ENCODE measurements at places on chromosomes 7 and 10.

- DNase-seq: no peak
These were observed 226.6 kb upstream of the RHOBTB1 start for GRCh38 chr10:61170594-61170993.

DNA sequence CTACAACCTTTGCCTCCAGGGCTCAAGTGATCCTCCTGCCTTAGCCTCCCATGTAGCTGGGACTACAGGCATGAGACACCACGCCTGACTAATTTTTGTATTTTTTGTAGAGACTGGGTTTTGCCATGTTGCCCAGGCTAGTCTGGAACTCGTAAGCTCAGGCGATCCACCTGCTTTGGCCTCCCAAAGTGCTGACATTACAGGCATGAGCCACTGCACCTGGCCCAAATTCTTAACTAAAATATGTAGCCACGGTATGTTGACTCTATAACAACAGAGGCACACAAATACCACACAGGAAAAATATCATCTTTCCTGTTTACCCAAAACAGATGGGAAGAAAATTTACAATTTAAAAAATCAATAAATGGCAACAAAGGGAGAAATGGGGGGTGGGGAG, 115.8 kb downstream of the ATE1 start:
- no peak for DNase-seq

- no peak for DNase-seq
These were observed 33.1 kb downstream of the GPRIN2 start for GRCh38 chr10:46523119-46523961.

GRCh38 chr10:100155936-100156335, 29.9 kb downstream of the ERLIN1 start:
- no peak for DNase-seq

- no peak for DNase-seq
These were observed 10.2 kb upstream of the FAM13C start for GRCh38 chr10:59372543-59372942.
